ENCODE measurements at places on chromosomes 4 and X. TPM values are rescaled to one million over a fixed set of nuclear protein-coding genes. Genes with fewer than 3 reads are reported as not detected.

Gene LGI2
- 1.0 TPM for total RNA-seq

Gene KLHL5
- total RNA-seq: 12.4 TPM

Gene RAB33A
- not detected for total RNA-seq

Gene FRMPD3
- not detected for total RNA-seq

Gene CPLX1
- total RNA-seq: 1.6 TPM

Gene ATRX
- total RNA-seq: 63.9 TPM

Gene ADH7
- not detected for total RNA-seq

Gene FRMPD4
- total RNA-seq: 0.04 TPM

Gene GLRA2
- not detected for total RNA-seq

Measured in psoas muscle (tissue), 8 donors.